Activated CD4-positive, alpha-beta T cell treated with anti-CD3 and anti-CD28 coated beads for 36 hours (primary cell): ENCODE measurements at places on chromosomes 13 and 19. TPM values are rescaled to one million over a fixed set of nuclear protein-coding genes. Genes with fewer than 3 reads are reported as not detected.

DNA sequence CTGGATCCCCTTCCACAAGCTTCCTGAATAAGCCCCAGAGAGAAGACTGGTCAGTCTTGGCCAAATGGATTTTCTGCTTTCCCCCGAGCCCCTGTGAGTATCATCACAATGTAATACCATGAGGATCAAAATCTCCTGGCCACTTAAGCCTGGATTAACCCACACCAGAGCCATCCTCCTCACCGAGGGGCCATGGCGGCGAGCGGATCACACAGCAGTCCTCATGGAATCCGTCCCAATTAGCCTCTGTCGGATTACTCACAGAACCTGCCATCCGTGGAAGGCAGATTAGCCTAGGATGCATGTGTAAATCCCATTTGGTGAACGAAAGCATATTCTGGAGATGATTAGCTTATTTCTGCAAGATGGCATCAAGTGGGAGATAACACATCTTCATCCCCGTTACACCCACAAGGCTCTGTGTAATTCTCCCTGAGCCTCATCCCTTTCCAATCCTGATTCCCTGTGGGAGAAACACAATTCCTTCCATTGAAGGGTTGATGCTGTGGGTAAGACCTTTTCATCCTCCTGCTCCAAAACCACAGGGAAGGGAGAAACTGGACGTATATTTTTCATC lies 42.5 kb downstream of the GNG7 start:
- H3K36me3 ChIP-seq: no peaks in the 10 kb centered on the region
- H3K4me3 ChIP-seq: no peak overlapping the region
- H3K27me3 ChIP-seq: no peaks in the 10 kb centered on the region
- no peak for DNase-seq

DNA sequence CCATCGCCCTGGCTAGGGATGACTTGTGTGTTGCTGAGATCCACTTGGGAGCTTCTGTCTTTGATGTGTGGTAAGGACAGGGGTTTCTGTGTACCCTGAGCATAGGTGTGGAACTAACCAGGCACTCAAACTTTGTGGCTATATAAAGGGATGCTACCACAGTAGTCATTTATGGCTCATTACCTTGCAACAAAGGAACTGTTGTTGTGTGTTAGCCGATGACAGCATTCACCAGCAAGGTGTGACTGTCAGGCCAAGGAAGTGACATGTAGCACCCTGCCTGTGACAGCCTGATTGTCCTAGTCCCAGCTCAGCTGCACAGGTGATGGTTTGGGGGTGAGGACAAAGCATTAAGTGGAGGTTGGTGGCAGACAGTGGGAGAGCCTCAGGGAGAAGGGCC lies 73.6 kb downstream of the COG3 start:
- H3K27me3 ChIP-seq: no peaks in the 10 kb centered on the region
- peaks cover 8% of the 10 kb centered on the region for H3K36me3 ChIP-seq
- H3K4me3 ChIP-seq: no peak overlapping the region
- peaks cover 2% of the 10 kb centered on the region for H3K4me1 ChIP-seq

GRCh38 chr19:38394488-38394887 lies 6.0 kb downstream of the SPRED3 start:
- peaks cover 15% of the 10 kb centered on the region for H3K27me3 ChIP-seq
- H3K4me3 ChIP-seq: peak overlapping the region; percentile 76
- peak overlapping the region; percentile 66 for H3K27ac ChIP-seq
- H3K4me1 ChIP-seq: peaks cover 29% of the 10 kb centered on the region
- DNase-seq: peak; percentile 91

LRFN3 gene
- total RNA-seq: 7.8 TPM

ILF3 gene
- 433 TPM for total RNA-seq

DHDH gene
- 1.4 TPM for total RNA-seq

BCL3 gene
- 81.5 TPM for total RNA-seq

- no peaks in the 10 kb centered on the region for H3K27me3 ChIP-seq
- DNase-seq: no peak
- no peaks in the 10 kb centered on the region for H3K36me3 ChIP-seq
- H3K4me1 ChIP-seq: no peaks in the 10 kb centered on the region
- H3K27ac ChIP-seq: no peak overlapping the region
Observed at GRCh38 chr13:104309431-104309830, 1243.2 kb upstream of the SLC10A2 start.

LRRC4B gene
- not detected for total RNA-seq

GRCh38 chr13:54733639-54734038 lies 1705.0 kb downstream of the OLFM4 start:
- no peaks in the 10 kb centered on the region for H3K27me3 ChIP-seq
- DNase-seq: no peak
- no peaks in the 10 kb centered on the region for H3K36me3 ChIP-seq
- H3K27ac ChIP-seq: no peak overlapping the region

GRCh38 chr19:38409631-38410133 lies 6.8 kb downstream of the FAM98C start:
- no peaks in the 10 kb centered on the region for H3K27me3 ChIP-seq
- no peak overlapping the region for H3K27ac ChIP-seq
- H3K36me3 ChIP-seq: peaks cover 16% of the 10 kb centered on the region
- peaks cover 5% of the 10 kb centered on the region for H3K4me1 ChIP-seq
- no peak overlapping the region for H3K4me3 ChIP-seq

- H3K4me1 ChIP-seq: peaks cover 9% of the 10 kb centered on the region
- H3K27ac ChIP-seq: no peak overlapping the region
- no peaks in the 10 kb centered on the region for H3K36me3 ChIP-seq
- no peak overlapping the region for H3K4me3 ChIP-seq
- DNase-seq: no peak
- H3K27me3 ChIP-seq: peaks cover 27% of the 10 kb centered on the region
Observed at GRCh38 chr19:55160986-55161365, 3.4 kb upstream of the TNNI3 start.

GRCh38 chr13:83168590-83168989 lies 713.7 kb downstream of the SLITRK1 start:
- no peaks in the 10 kb centered on the region for H3K27me3 ChIP-seq
- no peaks in the 10 kb centered on the region for H3K4me1 ChIP-seq
- H3K27ac ChIP-seq: no peak overlapping the region

ZNF611 gene
- total RNA-seq: 22.9 TPM

DNA sequence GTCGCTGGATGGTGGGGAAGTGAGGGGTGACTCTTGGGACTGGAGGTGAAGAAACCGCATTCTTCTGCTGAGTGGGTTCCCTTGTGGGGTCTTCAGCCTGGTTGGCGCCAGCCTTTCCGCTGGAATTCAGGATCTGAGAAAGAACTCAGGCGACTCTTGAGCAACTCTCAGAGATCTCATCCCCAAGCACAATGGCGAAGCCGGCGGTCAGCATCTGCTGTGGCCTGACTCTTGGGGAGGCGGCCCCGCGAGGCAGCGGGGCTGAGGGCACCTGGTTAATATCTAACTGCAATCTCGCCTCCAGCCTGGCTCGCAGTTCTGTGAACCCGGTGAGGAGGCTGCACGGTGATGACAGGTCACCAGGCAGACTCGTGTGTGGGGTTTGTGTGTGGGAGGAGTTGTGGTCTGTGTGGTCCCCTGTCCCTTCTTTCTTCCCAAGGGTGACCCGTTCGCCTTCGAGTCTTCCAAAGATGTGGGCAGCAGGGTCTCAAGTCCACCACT lies 883 bp downstream of the ZNF441 start:
- peak overlapping the region; percentile 88 for H3K4me3 ChIP-seq
- H3K27ac ChIP-seq: peak overlapping the region; percentile 79
- peaks cover 8% of the 10 kb centered on the region for H3K27me3 ChIP-seq
- H3K36me3 ChIP-seq: peaks cover 19% of the 10 kb centered on the region

DNA sequence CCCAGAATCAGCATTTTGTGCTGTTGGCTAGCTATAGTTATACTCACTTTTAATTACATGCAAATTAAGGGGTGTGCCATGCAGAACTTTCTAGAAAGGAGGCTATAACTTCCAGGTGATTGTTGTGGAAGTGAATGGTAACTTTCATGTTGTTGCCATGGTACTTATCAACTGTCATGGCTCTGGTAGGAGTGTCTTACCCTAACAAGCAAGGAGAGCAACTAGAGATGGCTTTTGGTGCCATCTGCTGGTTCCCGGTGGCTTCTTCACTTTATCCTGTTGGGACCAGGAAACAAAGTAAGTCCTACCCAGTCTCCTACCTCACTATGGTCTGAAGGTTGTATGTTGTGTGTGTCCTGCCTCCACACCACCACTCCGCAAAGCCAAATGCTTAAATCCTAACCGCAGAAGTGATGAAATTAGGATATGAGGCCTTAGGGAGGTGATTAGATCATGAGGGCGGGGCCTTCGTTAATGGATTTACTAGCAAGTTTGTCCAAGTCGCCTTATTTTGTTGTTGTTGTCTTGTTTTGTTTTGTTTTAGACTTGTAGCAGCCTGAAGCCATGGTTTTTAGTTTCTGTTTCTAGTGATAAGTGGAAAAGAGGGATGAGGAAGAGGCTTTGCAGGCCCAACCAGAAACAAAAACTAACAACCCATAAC lies 22.6 kb downstream of the FBXL12 start:
- H3K27me3 ChIP-seq: no peaks in the 10 kb centered on the region
- H3K4me3 ChIP-seq: no peak overlapping the region
- H3K27ac ChIP-seq: peak overlapping the region; percentile 5
- peaks cover 22% of the 10 kb centered on the region for H3K4me1 ChIP-seq
- no peaks in the 10 kb centered on the region for H3K36me3 ChIP-seq

SYDE1 gene
- 2.1 TPM for total RNA-seq

GRCh38 chr19:11138601-11139300 lies 16.8 kb downstream of the SPC24 start:
- H3K27me3 ChIP-seq: no peaks in the 10 kb centered on the region
- no peak for DNase-seq
- H3K4me3 ChIP-seq: no peak overlapping the region
- H3K27ac ChIP-seq: no peak overlapping the region
- peaks cover 13% of the 10 kb centered on the region for H3K4me1 ChIP-seq
- peaks cover 3% of the 10 kb centered on the region for H3K36me3 ChIP-seq

HIPK4 gene
- total RNA-seq: not detected

- H3K4me1 ChIP-seq: no peaks in the 10 kb centered on the region
- peaks cover 28% of the 10 kb centered on the region for H3K27me3 ChIP-seq
- no peak overlapping the region for H3K4me3 ChIP-seq
- no peak overlapping the region for H3K27ac ChIP-seq
- no peaks in the 10 kb centered on the region for H3K36me3 ChIP-seq
Observed at GRCh38 chr19:30249911-30250310, 122.3 kb upstream of the ZNF536 start.

- DNase-seq: no peak
- no peak overlapping the region for H3K4me3 ChIP-seq
- H3K36me3 ChIP-seq: no peaks in the 10 kb centered on the region
- H3K27me3 ChIP-seq: no peaks in the 10 kb centered on the region
- H3K4me1 ChIP-seq: no peaks in the 10 kb centered on the region
Observed at GRCh38 chr13:65937251-65937650, 1292.9 kb downstream of the PCDH9 start.

- H3K4me1 ChIP-seq: peaks cover 46% of the 10 kb centered on the region
- no peak for DNase-seq
- no peak overlapping the region for H3K27ac ChIP-seq
Observed at GRCh38 chr19:1907563-1908363, 2.6 kb downstream of the ADAT3 start.

DNA sequence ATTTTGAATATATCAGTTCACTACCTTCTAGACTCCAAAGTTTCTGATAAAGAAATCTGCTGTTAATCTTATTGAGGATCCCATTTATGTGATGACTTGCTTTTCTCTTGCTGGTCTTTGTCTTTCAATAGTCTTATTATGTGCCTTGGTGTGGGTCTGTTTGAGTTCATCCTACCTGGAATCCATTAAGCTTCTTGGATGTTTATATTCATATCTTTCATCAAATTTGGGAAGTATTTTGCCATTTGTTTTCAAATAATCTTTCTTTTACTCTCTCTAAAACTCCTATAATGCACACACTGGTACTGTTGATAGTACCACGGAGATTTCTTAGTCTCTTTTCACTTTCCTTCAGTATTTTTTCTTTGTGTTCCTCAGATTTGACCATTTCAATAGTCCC lies 24.2 kb upstream of the COG6 start:
- no peaks in the 10 kb centered on the region for H3K36me3 ChIP-seq
- no peak for DNase-seq

DNA sequence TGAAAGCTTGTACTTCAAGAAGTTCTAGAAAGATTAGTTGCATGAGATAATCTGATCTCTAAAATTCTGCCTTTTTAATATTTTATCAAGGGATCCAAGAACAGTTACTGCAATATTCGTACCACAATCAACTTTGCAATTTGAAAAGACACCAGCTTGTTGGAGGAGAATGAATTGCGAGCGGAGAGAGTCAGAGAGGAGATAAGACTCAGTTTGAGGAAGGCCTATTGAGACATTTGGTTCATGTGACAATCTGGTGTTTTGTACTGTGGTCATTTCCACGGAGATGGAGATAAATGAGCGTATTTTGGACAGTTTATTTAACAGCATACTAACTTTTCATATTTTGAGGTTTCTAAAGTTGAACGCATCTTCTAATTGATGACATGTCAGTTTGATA lies 1276.0 kb downstream of the EFNB2 start:
- H3K36me3 ChIP-seq: no peaks in the 10 kb centered on the region
- no peaks in the 10 kb centered on the region for H3K27me3 ChIP-seq
- DNase-seq: no peak
- H3K4me1 ChIP-seq: no peaks in the 10 kb centered on the region
- H3K27ac ChIP-seq: no peak overlapping the region

GRCh38 chr19:34402074-34402600 lies 2.1 kb upstream of the PDCD2L start:
- H3K27ac ChIP-seq: no peak overlapping the region
- H3K4me1 ChIP-seq: peaks cover 15% of the 10 kb centered on the region
- no peak overlapping the region for H3K4me3 ChIP-seq
- H3K27me3 ChIP-seq: no peaks in the 10 kb centered on the region
- DNase-seq: no peak

- no peak overlapping the region for H3K27ac ChIP-seq
- no peaks in the 10 kb centered on the region for H3K27me3 ChIP-seq
- H3K4me1 ChIP-seq: no peaks in the 10 kb centered on the region
- H3K4me3 ChIP-seq: no peak overlapping the region
- no peak for DNase-seq
Observed at GRCh38 chr19:11164879-11165406, 9.4 kb upstream of the SPC24 start.

GRCh38 chr13:42836930-42837690 lies 55.7 kb downstream of the FAM216B start:
- H3K27me3 ChIP-seq: peaks cover 6% of the 10 kb centered on the region
- no peak overlapping the region for H3K27ac ChIP-seq
- no peak overlapping the region for H3K4me3 ChIP-seq
- no peaks in the 10 kb centered on the region for H3K36me3 ChIP-seq

GRCh38 chr19:13958043-13958442 lies 5.7 kb downstream of the DCAF15 start:
- no peak overlapping the region for H3K4me3 ChIP-seq
- H3K27me3 ChIP-seq: no peaks in the 10 kb centered on the region
- no peak overlapping the region for H3K27ac ChIP-seq
- no peak for DNase-seq
- peaks cover 10% of the 10 kb centered on the region for H3K4me1 ChIP-seq
- peaks cover 28% of the 10 kb centered on the region for H3K36me3 ChIP-seq

- no peak overlapping the region for H3K4me3 ChIP-seq
- H3K4me1 ChIP-seq: peaks cover 2% of the 10 kb centered on the region
- H3K27ac ChIP-seq: no peak overlapping the region
- H3K27me3 ChIP-seq: peaks cover 19% of the 10 kb centered on the region
- DNase-seq: no peak
Observed at GRCh38 chr13:24821207-24821606, 57.2 kb downstream of the RNF17 start.

GRCh38 chr19:50518091-50519005 lies 4.6 kb upstream of the ASPDH start:
- peaks cover 2% of the 10 kb centered on the region for H3K4me1 ChIP-seq
- DNase-seq: peak; percentile 25
- H3K27ac ChIP-seq: no peak overlapping the region
- H3K36me3 ChIP-seq: no peaks in the 10 kb centered on the region

GRCh38 chr19:36256064-36256463 lies 41.2 kb downstream of the ZNF146 start:
- no peaks in the 10 kb centered on the region for H3K4me1 ChIP-seq
- peaks cover 6% of the 10 kb centered on the region for H3K36me3 ChIP-seq
- no peak overlapping the region for H3K4me3 ChIP-seq
- H3K27ac ChIP-seq: no peak overlapping the region
- no peak for DNase-seq
